Caco-2 (cell line): ENCODE measurements at places on chromosomes 4 and X.

DNA sequence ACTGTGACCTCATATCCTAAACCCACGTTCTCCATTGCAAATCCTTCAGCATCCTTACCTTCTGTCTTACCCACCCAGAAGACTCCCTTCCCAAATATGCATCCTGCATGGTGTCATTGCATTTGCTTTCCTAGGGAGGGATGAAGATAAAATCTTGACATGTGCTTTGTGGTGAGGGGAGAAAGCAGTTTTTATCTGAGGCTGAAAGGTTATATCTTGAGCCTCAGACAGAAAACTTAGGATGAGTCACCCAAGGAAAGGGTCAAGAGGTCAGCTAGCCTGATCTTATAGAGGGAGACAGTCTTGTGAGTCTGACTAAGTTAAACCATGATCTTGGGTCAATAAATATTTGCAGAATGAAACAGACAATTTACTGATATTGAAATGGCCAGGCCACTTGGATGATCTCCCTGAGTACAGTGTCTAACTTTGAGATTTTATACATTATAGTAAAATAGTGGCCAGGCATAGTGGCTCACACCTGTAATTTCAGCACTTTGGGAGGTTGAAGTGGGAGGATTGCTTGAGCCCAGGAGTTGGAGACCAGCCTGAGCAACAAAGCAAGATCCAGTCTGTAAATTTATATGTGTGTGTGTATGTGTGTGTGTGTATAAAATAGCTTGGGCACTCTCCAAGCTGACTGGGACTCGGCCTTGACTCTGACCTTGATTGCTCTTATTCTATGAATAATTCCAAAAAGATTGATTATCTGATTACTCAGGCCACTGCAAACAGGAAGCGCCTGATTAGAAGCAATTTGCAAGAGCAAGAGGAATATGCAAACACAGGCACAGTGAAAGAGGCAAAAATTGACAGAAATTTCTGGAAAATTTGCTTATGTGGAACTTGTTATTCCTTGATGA is 15.4 kb upstream of the FAM9C start:
- peak; percentile 43 for DNase-seq

DNA sequence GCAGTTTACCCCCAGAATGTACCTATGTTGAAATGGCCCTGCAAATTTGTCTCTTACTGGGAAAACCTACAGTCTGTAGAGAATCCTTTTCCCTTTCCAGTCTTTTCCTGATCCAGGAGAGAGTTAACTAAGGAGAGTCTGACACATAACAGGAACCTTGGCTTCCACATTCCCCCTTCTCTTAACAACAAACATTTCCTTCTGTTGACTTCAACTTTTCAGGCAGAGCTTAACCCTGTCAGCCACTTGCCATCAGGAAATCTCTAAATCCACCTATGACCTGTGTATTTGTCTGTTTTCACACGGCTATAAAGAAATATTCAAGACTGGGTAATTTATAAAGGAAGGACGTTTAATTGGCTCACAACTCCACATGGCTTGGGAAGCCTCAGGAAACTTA is 45.6 kb upstream of the GPR78 start:
- DNase-seq = no peak

DNA sequence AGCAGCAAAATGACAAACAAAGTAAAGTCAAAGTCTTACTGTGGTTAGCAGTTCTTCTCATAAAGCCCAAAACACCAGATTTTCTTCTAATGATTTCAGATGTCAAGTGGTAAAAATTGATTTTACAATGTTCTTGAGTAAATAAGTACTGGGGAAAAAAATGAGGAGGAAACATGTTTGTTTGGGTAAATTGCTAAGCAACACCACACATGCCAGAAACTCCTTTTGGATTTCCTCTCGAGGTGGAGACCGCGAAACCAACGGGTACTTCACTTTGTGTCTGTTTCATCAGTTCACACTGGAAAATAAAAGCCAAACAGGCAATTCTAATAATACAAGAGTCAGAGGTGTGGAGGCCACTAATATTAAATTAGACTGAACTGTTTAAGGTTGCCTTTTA is 4.6 kb upstream of the PKD2 start:
- DNase-seq = no peak

- no peak for DNase-seq
Measured at GRCh38 chrX:119636419-119636818, 30.2 kb upstream of the NKRF start.

- no peak for DNase-seq
Measured at GRCh38 chrX:113274791-113275190, 434.2 kb upstream of the AMOT start.

GRCh38 chr4:153189016-153189801 is 15.0 kb upstream of the TRIM2 start:
- no peak for DNase-seq

- DNase-seq = peak; percentile 82
Measured at GRCh38 chr4:10173754-10174749, 57.5 kb upstream of the WDR1 start.

DNA sequence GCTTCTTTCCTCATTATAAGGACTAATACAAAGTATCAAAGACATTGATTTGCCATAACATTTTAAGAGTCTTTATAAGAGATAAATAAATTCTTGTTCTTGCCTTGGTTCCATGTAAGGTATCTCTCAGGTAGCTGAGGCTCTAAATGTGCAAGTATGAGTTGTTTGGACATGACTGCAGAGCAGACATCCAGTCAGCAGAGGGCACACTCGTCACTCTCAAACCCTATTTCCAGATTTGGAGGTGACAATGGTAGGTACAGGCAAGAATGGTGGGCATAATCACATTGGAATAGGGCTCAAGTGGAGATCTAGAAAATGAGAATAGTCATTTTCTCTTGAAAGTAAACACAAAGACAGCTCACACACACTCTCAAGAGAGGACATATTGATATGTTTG is 133.3 kb upstream of the ZIC3 start:
- no peak for DNase-seq

- DNase-seq = no peak
Measured at GRCh38 chrX:113195949-113196348, 355.3 kb upstream of the AMOT start.

- no peak for DNase-seq
Measured at GRCh38 chrX:119423631-119424030, 24.5 kb downstream of the SLC25A43 start.

DNA sequence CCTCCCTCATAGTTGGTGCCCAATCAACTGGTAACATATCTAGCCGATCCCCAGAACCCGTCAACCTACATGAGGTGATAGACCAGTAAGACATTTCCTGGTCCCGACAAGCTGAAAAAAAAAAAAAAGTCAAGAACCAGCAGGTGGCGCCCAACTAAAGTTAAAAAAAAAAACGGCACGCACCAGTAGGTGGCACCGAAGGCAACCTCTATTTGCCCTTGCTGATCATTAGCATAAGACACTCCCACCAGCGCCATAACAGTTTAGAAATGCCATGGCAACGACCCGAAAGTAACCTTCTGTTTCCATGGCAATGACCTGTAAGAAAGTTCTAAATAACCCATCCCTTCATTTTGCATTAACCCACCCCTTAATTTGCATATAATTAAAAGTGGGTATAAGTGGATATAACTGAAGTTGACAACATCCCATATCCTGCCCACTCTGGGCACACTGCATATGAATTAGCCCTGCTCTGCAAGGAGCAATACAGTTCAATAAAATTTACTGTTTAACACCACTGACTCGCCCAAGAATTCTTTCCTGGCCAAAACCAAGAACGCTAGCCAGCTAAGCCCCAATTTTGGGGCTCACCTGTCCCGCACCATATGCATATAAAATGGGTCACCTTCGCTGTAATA is 83.9 kb upstream of the SPANXB1 start:
- peak; percentile 38 for DNase-seq

DNA sequence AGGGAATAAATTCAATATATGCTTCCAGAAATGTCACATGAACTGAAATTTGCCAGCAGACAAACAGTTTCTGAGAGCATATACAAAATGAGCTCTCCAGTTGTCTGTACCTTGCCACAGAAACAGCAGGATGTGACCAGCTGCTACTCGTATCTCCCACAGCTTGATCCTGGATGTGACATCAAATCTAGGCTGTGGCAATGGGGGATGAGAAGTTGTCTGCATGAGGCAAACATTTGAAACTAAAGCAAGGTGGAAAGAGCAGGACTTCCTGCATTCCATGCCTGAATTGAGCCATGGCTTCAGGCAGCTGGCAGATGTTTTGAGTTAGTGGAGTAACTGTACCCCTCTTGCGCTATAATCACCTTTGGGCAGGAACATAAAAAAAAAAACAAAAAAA is 1724.0 kb downstream of the RPA4 start:
- no peak for DNase-seq

DNA sequence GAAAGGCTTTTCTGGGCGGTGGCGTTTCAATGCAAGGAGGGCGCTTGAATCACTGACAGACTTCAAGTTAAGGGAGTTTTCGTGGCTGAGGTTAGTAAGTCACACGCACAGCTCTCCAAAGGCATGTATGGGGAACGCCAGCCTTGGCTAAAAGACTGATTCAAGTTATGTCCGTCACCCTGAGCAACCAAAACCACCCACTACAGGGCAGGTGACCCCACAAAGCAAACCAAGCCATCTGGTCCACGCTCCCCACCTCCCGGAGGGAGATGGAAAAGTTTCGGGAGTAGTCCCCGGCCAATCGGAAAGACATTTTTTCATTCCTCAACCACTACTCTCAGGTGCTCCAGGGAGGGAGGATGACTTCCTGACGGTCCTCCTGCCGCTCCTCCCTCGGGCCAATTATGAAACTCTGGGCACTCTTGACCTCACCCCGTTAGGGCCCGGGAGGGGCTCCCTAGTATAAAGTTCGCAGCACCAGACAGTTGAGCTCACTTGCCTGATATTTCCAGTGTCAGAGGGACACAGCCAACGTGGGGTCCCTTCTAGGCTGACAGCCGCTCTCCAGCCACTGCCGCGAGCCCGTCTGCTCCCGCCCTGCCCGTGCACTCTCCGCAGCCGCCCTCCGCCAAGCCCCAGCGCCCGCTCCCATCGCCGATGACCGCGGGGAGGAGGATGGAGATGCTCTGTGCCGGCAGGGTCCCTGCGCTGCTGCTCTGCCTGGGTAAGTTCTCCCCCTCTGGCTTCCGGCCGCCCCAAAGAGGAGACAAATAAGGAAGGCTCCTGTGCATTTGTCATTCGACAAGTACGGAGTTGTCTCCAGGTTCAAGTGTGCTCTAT is at the start of gene EREG:
Gene EREG (plus strand): TSS at position 494 of the 840 bp plus-strand sequence. CDS start 164 bp downstream, at position 658.
- peak; percentile 73 for DNase-seq

- DNase-seq = no peak
Measured at GRCh38 chr4:104421566-104421965, 73.1 kb downstream of the CXXC4 start.

DNA sequence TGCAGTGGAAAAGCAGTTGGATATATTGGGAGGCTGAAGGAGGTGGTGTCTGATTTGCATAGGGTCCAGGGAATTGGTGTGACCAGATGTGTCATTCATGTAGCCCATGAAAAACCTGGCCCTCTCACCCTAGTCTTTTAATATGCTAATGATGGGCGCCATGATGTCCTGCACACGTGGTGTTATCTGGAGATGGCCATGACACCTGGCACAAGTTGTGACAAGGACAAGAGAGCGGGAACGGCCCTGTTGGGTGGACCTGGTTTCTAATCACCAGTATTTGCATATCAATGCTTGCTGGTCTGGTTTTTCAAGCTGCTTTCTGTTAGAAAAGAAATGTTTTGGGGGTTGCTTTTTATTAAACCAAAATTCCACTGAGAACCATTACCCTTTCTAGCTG is 87.4 kb downstream of the ZXDA start:
- DNase-seq = no peak

DNA sequence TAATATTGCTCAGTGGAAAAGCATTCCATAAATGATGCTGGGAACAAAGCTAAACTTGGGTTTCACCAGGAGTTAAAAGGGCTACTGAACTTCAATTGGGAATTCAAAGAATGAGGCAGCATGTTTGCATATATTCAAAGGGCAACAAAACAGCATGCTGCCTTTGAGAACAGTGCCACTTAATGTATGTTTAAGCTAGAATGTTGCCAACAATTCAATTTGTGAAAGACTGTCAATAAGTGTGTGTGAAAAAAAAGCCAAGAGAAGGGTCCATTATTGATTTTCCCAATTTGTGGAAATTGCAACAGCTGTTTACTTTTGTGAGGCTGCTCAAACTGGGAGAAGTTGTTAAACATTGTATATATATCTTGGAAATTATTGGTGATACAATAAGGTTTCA is 701.9 kb upstream of the ACTRT1 start:
- no peak for DNase-seq

- no peak for DNase-seq
Measured at GRCh38 chrX:27463187-27463586, at the start of gene PPP4R3C. PPP4R3C (minus strand) TSS chrX:27463341; CDS start chrX:27463296, 45 bp downstream.

DNA sequence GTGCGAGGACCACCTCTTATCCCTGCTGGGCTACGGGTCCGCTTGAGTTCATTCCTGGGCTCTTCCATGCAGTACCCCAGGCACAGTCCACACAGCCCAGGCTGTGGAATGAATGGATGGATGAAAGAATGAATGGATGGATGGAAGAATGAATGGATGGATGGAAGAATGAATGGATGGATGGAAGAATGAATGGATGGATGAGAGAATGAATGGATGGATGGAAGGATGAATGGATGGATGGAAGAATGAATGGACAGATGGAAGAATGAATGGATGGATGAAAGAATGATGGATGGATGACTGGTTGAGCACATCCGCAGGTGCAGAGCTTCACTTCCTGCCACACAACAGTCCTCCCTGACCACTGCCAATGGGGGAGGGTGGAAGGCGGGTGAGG is 28.2 kb downstream of the ACOX3 start:
- DNase-seq = no peak

DNA sequence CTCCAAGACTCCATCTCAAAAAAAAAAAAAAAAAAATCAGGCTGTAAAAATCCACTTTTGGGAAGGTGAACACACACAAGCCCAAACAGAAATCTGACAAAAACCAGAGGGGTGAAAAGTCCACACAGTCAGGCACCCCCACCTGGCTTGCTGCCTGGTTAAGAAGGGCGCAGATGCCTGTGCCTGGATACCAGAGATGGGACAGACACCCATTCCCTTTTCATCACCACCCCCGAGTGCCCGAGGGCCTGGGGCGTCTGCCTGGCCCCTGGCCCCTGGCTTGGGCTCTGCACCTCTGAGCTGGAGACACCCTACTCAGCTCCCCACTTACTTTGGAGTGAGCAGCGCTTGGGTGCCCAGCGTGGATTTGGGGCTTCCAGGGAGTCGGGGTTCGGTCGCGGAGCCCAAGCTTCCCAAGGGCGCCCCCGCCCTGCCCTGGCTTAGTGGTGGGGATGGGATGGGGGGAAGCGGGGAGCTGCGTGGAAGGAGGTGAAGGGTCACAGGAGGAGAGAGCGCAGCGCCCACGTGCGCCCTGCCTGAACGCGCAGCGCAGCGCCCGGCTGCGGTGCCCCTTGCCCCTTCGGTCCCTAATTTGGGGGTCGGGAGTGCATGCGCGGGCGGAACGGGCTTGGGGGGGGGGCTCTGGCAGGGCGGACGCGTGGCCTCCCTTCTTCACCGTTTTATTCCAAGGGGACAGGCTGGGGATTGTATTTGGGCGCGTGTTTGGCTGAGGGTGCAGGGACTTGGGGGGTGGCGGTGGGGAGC is 11.3 kb downstream of the SHOX start:
- DNase-seq = no peak

GRCh38 chr4:128299848-128300247 is 12.2 kb upstream of the PGRMC2 start:
- no peak for DNase-seq

GRCh38 chrX:69179380-69179911 is 14.2 kb upstream of the PJA1 start:
- DNase-seq = no peak

- DNase-seq = no peak
Measured at GRCh38 chrX:110836001-110836400, 40.4 kb upstream of the CHRDL1 start.

GRCh38 chr4:179027569-179027968 is 1585.3 kb upstream of the AGA start:
- no peak for DNase-seq
